RWPE1 (cell line): ENCODE measurements at places on chromosomes 1 and 21.

GRCh38 chr1:52460694-52461093, 56.3 kb downstream of the PRPF38A start:
- DNase-seq = peak; percentile 30

DNA sequence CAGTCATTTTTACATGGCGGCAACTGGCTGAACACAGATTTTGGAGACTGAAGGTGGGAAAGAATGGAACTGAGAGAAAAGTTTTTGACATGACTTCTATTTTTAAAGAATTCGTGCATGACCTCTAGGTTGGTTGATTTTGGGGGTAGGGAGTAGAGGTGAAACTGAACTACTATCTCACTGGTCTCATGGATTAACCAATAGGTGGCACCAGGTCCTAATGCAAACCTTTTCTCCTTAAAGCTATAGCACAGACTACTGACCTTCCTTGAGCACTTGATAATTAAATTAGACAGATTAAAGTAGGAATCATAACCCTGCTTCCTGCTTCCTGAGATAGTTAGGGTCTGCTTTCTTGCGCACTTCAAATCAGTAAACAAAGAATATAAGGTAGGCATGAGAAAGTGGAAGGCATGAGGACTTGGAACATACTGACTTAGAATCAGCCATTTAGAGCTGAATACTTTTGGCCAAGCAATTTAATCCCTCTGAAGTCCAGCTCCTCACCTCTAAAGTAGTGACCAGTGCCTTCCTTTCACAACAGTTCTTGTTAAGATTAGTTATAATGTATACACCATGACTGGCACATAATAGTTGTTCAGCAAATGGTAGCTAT, 206.0 kb downstream of the CENPF start:
- DNase-seq = peak; percentile 42

- DNase-seq = no peak
Observed at GRCh38 chr1:218164930-218165700, 120.0 kb upstream of the RRP15 start.

GRCh38 chr1:105102371-105102770, 1352.7 kb downstream of the AMY1C start:
- no peak for DNase-seq

DNA sequence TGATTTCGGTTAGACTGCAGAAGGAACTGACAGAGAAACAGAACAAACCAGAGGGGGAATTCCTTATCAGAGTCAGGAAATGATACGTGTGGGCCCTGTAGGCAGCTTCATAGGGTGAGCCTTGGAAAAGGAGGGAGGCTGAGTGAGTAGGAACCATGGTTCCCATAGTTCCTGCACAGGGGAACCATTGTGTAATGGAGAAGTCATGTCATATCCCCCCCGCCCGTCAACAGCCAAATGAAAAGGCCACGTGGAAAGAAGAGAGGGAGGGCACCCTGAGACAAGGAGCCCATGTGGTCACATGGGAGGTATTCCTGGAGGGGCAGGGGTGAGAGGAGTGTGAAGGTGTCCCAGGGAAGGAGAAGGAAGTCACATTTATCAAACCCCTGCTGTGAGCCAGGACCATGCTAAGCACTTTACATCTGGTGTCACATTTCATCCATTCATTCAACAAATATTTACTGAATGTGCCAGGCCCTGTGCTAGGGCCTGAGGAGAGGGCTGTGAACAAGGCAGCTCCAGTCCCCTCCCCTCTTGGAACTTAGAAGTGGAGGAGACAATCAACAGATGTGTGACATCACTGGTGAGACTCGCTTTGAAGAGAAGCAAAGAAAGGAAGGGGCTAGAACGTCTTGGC, 15.7 kb upstream of the FGR start:
- DNase-seq = no peak

- DNase-seq = peak; percentile 34
Observed at GRCh38 chr1:180198196-180198595, 31.9 kb upstream of the LHX4 start.

- peak; percentile 48 for DNase-seq
Observed at GRCh38 chr21:25809013-25809412, 74.2 kb downstream of the GABPA start.

DNA sequence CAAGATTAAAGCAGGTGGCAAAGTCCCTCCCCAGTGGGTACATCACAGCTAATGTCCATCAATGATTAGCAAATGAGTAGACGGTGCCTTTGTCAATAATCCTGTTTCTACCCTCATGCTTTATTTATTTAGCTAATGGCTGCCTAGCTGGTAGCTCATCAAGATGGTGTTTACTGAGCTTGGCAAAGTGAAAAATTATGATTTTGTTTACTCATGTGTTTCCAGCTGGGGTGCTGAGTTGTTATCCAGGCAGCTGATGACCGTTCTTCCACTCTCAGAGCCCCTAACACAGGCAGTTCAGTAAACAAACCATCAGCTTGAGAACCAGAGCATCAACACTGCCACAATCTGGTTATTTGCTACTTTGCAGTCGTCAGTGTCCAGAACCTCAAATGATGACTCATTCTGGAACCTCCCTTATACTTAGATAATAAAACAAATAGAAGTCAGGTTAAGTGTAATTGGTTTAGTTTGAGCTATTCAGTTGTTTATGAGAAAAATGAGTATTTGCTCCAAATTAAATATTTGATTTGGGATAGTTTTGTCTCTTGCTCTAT, 163.9 kb downstream of the ST6GALNAC5 start:
- DNase-seq = peak; percentile 21

GRCh38 chr1:90475631-90476030, 241.5 kb downstream of the BARHL2 start:
- DNase-seq = no peak

- DNase-seq = no peak
Observed at GRCh38 chr1:167633258-167633944, 3.4 kb downstream of the RCSD1 start.

- peak; percentile 8 for DNase-seq
Observed at GRCh38 chr21:36207577-36208320, 51.1 kb downstream of the DOP1B start.

DNA sequence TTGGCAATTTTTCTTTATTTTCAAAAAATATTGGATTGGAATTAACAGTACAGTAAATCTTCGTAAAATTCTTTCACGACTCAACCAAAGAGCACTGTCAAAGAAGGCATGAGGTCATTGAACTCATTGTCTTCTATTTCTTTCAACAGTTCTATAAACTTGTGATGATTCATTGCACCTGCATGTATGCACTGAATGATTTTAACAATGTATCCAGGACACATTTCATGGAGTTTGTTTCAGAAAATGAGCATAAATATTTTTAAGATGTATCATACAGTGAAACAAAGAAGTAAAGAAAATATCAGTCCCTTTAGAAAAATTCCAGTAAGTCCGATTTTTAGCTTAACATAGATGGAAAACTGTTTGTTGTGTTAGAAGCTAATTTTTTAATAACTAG, 33.6 kb upstream of the CD34 start:
- DNase-seq = peak; percentile 53

- no peak for DNase-seq
Observed at GRCh38 chr1:31405578-31406245, 7.3 kb upstream of the SERINC2 start.

DNA sequence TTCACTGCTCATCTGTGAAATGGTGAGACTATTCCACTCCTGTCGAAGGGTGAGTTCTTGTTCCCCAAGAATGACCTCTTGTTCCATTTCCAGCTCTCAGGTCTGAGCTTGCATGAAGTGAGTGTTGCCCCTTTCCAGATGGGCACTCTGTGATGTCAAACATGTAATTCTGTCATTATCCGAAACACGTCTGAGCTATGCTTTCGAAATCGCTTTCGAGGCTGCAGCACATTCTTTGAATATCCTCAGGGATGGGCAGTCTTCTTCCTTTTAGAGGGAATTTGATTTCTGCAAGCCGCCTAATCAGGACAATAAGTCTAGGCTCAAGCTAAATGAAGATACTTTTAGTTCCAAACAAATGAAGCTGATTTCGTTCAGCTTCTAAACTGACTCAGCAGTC, 15.1 kb downstream of the NFASC start:
- DNase-seq = no peak

DNA sequence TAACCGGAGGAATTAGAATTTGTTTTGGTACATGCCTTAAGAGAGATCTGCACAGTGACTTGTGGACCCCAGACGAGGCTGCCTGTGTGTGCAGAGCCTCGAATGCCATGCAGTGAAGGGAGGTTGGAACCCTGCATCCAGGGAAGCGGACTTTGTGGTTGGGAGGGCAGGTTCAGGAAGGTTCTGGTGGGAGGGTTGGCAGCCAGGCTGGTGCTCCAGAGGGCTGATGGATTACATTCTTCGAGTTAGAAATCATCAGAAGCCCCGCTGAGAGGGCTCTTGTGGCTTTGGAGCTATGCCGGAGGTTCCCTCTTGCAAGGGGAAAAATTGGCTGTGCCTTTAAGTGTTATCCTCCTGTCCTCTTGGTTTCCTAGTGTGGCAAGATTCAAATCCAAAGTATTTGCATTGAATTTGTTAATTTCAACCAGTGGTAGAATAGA, 21.1 kb downstream of the ROR1 start:
- no peak for DNase-seq
